ENCODE measurements at places on chromosomes 12 and 14.
A peak's percentile ranks its signal among the peaks of the same experiment; 100 is the strongest.

DNA sequence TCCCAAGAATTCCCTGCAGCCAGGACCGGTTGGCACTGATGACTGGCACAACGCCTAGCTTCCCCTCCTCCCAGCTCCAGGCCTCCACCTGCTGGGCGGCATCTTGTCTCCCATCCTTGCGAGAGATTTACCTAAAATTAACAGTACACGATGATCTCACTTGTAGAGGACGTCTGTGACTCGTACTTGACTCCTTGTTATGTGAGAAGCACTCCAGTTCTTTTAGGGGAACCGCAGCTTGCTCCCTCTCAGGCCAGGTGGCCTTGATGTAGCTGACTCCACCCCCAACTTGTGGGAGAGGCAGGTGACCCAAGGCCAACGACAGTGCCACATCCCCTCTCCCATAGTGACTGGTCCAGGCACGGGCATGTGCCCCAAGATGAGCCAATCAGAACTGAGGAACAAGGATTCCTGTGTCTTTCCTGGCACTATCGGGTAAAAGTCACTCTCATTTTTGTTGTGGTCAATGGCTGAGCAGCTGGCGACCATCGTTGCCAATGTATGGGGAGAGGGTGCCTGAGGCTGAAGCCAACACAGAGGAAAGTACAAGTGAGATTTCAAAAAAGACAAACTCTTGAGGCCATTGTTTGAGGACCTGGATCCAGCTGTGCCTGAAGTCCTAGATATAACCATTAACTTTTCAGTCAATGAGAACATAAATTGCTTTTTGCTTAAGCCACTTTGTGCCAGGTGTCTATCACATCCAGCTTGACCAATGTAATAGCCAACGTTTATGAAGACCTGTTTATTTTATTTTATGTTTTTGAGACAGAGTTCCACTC, 208.7 kb downstream of the RBM19 start:
- DNase-seq = no peak

- DNase-seq = no peak
Observed at GRCh38 chr12:67388331-67389138, 119.4 kb downstream of the CAND1 start.

DNA sequence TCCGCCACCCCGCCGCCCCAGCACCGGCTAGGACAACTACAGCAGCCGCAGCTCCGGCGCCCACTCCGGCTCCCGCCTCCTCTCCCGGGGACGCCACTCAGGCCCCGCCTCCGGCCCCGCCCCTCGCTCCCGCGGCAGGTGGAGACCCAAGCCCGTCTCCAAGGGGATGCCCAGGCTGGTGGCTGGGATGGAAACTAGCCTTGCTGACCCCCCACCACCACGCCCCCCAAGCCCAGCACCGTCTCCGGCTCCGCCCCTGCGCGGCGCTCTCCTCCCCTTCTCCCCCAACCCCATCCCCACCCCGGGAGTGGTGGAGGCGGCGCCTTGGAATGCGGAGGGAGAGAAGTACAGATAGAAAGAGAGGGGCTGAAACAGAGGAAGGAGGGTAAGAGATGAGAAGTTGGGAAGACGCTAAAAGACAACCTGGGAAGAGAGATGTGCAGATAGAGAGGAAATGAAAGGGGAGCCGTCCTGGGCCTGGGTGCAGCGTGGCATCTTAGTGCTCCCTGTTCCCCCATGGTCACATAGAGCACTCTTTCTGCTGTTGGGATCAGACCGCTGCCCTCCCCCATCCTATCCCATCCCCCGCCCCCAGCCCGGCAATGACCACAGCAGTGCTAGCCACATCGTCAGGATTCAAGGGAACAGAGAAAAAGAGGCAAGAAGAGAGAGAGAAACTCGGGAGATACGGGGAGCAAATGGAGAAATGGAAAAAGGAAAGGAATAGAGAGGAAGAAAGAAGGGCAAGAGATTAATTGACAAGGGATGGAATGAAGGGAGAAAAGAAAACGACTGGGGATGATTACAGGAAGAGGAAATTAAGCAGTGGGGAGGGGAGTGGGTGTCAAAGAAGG, at the start of gene ITGA7:
TSS of gene ITGA7 (minus strand) at position 64 of the 854 bp plus-strand sequence. CDS start 222 bp downstream, outside the sequence.
- peak; percentile 33 for DNase-seq

DNA sequence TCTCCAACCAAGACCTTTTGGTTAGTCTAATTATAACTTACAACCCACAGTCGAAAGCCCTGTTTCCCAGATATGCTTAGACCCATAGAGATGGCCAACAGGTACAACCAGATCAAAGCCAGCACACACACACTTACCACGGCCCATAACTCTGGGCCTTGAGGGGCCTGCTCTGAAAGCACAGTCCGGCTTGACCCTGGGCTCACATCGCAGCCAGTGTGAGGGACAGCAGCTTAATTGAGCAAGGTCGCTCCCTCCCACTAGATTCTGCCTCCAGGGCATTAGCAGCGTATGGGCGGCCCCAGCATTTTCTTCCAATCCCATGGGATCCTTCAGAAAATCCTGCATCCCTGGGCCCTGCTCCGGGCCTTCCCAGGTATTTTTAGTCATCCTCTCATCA, 157.4 kb upstream of the FKBP4 start:
- DNase-seq = no peak

DNA sequence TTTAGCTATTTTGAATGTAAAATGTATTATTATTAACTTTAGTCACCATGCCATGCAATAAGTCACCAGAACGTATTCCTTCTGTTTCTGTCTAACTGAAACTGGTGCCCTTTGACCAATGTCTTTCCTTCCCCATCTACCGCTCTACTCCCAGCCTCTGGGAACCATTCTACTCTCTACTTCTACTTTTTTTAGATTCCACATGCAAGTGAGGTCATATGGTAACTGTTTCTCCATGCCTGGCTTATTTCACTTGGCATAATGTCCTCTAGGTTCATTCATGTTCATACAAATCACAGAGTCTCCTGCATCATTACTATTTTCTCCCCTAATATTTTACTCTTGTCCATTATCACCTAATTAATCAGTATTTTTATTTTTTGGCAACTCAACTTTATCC, 160.1 kb downstream of the TMX1 start:
- no peak for DNase-seq

DNA sequence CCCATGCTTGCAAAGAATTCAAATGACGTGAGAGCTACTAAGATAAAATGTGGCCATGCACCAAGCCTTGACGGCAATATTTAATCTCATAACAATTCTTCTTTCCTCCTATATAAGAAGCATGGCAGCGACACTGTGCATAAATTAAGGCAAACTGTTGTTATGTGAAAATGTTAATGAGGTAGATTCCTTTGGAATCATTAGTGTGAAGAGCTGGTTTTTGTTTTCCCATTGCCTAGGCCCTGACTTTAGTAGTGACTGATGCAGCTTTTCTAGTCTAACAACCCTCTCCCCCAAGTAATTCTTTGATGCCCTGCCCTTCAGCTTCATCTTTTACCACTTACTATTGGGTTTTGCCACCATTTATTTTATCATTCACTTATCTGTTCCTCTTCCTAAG, 10.6 kb upstream of the PSEN1 start:
- no peak for DNase-seq

- no peak for DNase-seq
Observed at GRCh38 chr12:11795913-11796459, 146.5 kb downstream of the ETV6 start.

- DNase-seq = no peak
Observed at GRCh38 chr12:124238886-124239285, 56.0 kb upstream of the RFLNA start.

GRCh38 chr12:79441534-79441933, 249.2 kb downstream of the PAWR start:
- no peak for DNase-seq

- DNase-seq = no peak
Observed at GRCh38 chr14:97185186-97185585, 388.0 kb downstream of the VRK1 start.

GRCh38 chr12:120693848-120694247, 6.9 kb downstream of the MLEC start:
- DNase-seq = no peak

DNA sequence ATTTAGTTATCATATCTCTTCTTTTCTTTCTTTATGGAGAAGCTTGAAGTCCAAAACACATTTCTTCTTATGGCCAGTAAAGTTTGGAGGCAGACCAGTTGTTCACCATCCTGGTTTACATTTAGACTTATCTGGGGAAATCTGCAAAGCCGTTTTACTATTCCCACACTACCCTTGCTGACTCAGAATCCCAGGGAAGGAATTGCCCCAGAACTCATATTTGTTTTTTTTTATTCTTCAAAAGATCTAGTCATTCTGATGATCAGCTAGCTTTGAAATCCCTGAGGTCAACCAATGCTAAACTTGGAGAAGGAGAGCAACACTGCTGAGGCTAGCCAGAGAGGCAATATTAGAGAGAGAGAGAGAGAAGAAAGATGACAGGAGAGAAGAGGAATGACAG, 12.3 kb upstream of the LMO3 start:
- no peak for DNase-seq

GRCh38 chr14:101008196-101008595, 104.7 kb upstream of the RTL1 start:
- no peak for DNase-seq

- DNase-seq = no peak
Observed at GRCh38 chr12:69274861-69275260, 35.5 kb downstream of the CPSF6 start.

GRCh38 chr14:79467835-79468234, 743.5 kb downstream of the DIO2 start:
- no peak for DNase-seq

- no peak for DNase-seq
Observed at GRCh38 chr12:39028382-39028781, 123.0 kb upstream of the CPNE8 start.

GRCh38 chr12:82299319-82300025, 58.7 kb downstream of the CCDC59 start:
- DNase-seq = no peak

GRCh38 chr12:109544955-109545531, 28.3 kb downstream of the MMAB start:
- DNase-seq = no peak

DNA sequence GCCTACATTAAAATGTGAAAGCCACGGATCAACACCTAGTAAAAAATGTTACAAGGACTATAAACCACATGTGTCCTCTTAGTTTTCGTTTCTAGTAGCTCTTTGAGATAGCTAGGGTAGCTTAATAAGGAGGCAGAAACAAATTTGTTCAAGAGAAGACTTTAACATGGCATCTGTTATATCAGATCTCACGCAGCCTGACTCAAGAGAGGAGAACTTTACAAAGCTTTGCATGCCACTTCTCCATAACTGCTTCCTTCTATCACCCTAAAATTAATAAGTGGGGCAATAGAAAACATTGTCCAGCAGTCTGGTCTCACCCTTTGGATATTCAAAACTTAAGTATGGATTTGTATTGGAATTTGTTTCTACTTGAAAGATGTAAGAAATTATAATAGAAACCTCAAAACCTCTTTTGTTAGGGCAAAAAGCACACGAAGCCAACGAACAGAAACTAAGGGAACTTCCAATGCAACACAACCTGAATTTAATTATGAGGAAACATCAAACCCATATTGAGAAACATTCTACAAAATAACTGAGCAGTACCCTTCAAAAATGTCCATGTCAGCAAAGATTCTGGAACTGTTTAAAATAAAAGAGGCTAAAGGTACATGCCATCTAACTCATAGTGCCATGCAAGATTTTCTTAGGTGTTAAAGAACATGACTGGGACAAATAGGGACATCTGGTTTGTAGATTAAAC, 194.8 kb downstream of the LRIG3 start:
- no peak for DNase-seq

GRCh38 chr12:77630344-77630743, 200.3 kb upstream of the NAV3 start:
- no peak for DNase-seq

GRCh38 chr12:77685112-77685511, 145.6 kb upstream of the NAV3 start:
- no peak for DNase-seq

DNA sequence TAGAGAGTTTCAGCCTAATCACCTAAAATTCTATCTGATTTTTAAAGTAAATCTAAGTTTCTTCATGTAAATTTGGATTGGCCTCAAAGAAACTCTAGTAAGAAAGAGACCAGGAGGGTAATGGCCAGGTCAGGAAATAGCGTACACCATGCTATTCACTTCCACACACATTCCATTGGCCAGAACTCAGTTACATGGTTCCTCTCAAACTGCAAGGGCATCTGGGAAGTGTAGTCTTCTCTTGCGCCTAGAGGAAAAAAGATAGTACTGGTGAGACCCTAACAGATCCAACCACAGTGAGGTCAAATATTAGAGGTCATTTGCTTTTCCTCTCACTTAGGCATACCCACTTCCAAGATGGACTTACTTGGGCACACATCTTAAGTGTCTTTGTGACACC, 39.1 kb downstream of the MBIP start:
- DNase-seq = no peak

- no peak for DNase-seq
Observed at GRCh38 chr14:27164139-27164538, 566.3 kb upstream of the NOVA1 start.

- DNase-seq = no peak
Observed at GRCh38 chr12:83985084-83985483, 927.5 kb downstream of the SLC6A15 start.

GRCh38 chr14:95769976-95770375, 56.1 kb upstream of the TCL1A start:
- no peak for DNase-seq

DNA sequence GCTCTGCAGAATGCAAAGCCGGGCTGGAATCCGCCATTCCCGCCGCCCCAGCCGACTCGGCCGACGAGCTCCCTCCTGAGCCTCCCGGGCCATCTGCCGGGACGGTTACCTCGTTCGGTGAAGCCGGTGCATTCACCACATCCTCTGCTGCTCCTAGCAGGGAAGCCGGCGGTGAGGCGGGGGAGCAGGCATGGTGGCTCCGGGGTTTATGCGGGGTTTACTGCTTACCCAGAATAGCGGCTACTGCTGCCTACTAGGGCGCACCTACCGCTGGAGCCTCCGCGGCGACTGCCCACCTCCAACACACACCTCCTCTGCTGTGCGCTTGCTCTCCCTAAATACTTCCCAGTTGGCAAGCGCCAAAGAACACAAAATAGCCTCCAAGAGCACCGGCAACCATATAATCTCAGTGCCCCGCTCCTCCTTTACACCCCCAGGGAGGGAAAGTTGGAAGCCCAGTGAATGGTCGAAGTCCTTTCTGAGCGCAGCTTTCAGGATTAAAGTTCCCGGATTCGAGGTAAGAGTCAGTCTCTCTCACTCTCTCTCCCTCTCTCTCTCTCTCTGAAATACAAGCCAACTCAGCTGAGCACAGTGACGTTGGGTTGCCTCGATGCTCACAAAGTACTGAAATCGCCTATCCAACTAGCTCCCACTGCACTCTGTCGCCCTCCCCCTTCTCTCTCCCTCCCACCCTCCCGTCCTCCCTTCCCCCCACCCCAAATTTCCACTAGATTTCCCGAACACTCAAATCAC, at the start of gene TBX5:
TSS of gene TBX5 (minus strand) at position 626 of the 753 bp plus-strand sequence. CDS start 2,246 bp downstream, outside the sequence.
- no peak for DNase-seq

- DNase-seq = no peak
Observed at GRCh38 chr14:68820999-68821683, 28.3 kb upstream of the ZFP36L1 start.

DNA sequence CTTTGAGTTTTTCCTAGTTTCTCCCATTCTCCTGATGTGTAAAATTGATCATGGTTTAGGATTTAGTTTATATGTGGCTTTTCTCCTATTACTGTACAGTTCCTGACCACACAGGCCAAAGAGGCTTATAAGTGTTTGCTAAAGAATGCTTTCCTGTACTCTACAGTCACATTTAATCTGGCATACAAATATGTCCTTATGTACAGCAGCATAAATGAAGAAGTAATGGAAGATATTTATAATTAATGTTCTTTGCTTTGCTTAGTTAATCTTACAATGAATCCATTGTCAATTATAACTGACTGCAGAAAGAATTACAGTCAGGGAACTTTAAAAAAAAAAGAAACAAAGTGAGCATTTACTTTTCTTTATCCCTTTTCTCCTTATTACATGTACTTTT, 293.9 kb downstream of the KCNC2 start:
- no peak for DNase-seq

- DNase-seq = no peak
Observed at GRCh38 chr14:78927261-78927660, 757.1 kb downstream of the NRXN3 start.

Data from activated naive CD4-positive, alpha-beta T cell (primary cell).